GOT3 (cell line): ENCODE measurements at places on chromosomes 13 and 19.

GRCh38 chr13:94020833-94021232 is 458.6 kb downstream of the DCT start:
- no peak for DNase-seq

GRCh38 chr19:54172471-54173358 is at the start of gene TMC4:
Gene TMC4, minus strand, starts transcription at chr19:54173160. Its CDS starts 43 bp downstream, at chr19:54173117.
- no peak for DNase-seq

GRCh38 chr19:41927497-41928192 is 604 bp downstream of the ERFL start:
- DNase-seq, result no peak

GRCh38 chr19:46901701-46902401 is 41.1 kb downstream of the ARHGAP35 start:
- no peak for DNase-seq

- DNase-seq, result no peak
These were observed 277.5 kb downstream of the DNAJC15 start for GRCh38 chr13:43300865-43301264.

DNA sequence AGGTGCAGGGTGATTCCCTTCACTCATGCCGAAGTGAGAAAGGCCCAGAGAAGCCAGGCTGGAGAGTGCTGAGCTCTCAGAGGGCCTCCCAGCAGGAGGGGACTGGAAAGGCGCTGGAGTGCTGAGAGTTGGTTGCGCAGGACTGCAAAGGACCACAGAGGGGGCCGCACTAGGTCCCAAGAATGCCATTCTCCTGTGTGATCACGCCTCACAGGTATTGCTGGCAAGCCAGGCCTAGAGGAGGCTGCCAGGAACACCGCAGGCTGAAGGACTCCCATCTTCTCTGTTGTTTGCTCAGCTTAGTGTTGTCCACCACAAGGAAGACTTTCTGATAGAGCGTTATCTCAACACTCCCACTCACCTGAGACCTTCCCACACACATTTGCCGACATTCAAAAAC is 165.0 kb downstream of the FGF14 start:
- DNase-seq, result no peak

- no peak for DNase-seq
These were observed 9.5 kb upstream of the TMEM86B start for GRCh38 chr19:55238030-55238429.

DNA sequence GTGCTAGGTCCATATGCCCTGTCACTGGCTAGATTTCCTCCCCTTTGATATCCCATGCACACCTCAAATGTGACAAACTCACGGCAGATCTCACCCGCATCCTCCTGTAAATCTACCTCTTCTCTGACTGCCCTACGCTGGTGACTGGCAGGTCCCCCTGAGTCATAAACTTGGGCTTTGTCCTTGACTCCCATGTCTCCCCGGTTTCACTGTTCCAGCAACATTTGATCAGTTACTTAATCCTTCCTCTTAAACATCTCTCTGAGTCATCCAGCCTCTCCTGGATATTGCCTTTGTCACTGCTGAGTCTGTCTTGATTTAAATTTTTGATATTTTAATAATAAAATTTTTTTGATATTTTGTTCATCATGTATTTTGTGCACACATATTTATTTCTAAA is 26.5 kb downstream of the FAM216B start:
- no peak for DNase-seq

DNA sequence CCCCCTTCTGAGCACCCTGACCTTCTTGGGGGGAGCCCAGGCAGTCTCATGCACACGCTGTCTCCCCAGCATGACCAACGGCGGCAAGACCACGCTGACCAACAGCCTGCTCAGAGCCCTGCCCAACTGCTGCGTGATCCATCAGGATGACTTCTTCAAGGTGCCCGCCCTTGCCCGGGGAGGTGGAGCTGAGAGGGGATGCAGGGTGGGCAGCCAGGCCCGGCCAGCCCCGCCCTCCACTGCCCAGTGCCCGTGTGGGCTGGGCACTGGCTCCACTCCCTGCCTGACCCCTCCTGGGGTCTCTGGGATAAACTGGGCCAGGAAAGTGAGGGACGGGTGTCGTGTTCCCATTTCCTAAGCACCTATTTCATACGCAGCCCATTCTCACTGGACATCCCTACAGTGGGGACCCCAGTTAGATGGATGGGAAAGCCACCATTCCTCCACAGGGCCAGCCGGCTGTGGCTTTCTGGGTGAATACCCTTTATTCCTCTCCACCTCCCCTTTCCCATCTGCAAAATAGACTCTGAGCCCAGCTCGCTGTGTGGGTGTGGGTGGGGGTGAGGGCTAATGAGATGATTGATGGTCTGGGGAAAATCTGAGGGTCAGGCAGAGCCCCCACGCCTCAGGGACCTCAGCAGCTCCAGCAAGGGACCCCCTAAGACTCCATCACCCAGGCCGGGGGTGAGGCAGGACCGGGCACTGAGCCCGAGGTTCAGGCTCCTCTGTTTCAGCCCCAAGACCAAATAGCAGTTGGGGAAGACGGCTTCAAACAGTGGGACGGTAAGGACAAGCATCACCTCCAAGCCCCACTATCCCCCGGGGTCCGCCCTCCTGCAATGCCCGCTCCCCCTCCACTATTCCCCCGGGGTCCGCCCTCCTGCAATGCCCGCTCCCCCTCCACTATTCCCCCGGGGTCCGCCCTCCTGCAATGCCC is 3.9 kb downstream of the NMRK2 start:
- no peak for DNase-seq
